Stimulated activated CD4-positive, alpha-beta T cell treated with anti-CD3 and anti-CD28 coated beads, Interleukin-2, amount 100 ng/mL, for 48 hours (primary cell): ENCODE measurements at places on chromosomes 5 and 9.

DNA sequence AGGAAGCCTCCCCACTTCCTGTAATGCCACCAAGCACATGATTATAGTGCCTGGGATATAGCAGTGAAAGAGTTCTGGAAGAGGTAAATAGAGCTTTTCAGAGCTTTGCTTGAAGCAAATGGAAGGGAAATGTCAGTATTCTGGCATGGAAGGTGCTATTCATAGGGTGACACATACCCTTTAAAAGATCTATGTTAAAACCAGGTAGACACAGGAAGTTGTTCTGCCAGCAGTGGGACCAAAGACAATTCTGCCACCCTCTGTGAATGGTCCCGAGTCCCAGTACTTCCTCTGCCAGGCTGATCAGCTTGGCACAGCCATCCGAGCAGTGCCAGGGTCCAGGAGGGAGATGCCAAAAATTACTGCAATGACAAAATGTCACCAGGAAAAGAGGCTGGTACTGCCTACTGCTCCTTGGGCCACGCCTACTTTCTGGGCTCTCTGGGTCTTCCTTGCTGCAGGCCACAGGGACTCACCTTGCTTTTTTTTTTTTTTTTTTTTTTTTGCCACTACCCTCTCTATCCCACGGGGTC is 26.7 kb downstream of the GARNL3 start:
- no peak for DNase-seq

GRCh38 chr5:112857866-112858265 is 3.2 kb upstream of the SRP19 start:
- no peak for DNase-seq

DNA sequence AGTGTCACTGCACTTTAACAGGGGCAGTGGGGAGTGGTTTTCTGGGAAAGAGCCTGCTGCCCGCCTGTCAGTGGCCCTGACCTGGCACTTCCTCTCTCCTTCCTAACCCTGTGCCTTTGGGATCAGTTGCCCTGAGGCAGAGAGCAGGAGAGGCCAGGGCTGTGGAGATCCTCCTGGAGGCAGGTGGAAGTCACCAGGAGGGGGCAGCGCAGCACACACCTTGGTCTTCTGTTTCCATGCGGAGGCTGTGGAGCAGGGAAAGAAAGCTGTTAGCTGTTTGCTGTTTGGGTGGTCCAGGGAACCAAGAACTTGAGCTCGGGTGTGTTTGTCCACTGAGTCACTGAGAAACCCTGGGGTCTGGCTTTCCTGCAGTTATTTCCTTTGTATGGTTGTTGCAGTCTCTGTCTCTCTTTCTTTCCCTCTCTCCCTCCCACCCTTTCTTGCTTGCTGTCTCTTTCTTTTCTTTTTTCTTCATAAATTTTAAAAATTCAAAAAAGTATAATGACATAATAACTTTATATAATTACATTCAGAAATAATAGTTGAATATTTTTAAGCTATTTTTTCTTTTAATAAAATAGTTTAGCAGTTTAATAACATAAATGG is 28.1 kb downstream of the NTRK2 start:
- DNase-seq, result peak; percentile 43

- DNase-seq, result no peak
Measured at GRCh38 chr5:159405611-159406031, 75.3 kb upstream of the IL12B start.

DNA sequence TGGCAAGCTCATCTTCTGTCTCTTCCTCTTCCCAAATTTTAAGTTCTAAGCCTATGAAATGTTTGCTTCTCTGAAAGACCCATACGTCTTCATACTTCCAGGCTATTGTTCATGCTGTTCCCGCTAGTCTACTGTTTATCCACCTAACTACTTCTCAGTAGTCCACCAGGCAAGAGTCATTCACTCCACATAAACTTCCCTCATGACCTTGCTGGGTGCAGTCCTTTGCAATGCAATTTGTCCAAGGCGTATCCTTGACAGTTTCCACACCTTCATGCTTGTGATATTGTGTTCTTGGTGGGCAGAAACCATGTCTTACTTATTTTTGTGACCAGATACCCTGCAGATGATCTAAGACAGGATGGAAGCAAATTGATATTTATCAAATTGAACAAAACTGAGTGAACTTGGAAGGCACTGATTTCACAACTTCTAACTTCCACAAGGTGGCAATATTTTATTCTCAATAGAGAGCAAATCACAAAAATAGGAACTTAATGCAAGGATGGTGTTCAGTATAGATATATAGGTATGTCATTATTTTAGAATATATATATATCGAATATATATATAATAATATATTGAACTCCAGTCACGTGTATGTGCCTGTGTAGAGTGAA is 30.3 kb downstream of the TYRP1 start:
- no peak for DNase-seq

- DNase-seq, result peak; percentile 82
Measured at GRCh38 chr5:41924872-41925554, at the start of gene FBXO4. FBXO4 (plus strand) TSS chr5:41925281; CDS start chr5:41925310, 29 bp downstream.

GRCh38 chr9:118533850-118534249 is 829.6 kb downstream of the TLR4 start:
- DNase-seq, result no peak

DNA sequence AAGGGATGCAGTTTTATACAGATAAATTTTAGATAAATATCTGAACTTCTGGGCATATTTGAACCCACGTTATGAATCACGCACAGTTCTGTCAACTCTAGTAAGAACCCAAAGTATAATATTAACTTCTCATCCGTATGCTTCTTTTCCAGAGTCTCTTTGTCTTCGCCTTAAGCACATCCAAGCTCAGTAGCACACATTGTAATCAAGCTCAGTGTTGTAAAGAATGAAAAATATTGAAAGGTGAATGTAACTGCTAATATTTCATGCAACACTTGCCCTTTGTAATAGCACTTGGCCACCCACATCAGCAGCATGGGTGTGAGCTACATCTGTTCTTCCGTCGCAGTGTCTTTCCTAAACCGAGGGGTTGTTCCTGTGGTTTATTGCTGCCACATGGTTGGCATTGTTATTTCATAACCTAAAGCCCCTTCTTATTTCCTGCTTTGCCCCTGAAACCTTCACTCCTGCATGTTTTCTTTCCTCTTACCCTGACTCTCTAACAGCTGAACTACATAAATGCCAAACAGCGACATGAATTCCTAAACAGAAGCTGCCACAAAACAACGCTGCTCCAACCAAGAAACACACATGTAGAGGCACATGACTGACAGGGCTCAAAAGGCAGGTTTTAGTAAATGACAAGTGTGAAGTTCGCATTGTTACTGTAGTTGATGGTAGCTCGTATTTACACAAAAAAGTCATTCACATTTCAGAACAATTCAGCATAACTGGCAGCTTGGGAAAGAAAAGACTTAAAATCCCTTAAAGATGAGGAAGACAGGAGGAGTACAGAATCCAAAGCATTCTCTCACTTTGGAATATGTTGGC is 190.1 kb upstream of the MEF2C start:
- DNase-seq, result no peak

DNA sequence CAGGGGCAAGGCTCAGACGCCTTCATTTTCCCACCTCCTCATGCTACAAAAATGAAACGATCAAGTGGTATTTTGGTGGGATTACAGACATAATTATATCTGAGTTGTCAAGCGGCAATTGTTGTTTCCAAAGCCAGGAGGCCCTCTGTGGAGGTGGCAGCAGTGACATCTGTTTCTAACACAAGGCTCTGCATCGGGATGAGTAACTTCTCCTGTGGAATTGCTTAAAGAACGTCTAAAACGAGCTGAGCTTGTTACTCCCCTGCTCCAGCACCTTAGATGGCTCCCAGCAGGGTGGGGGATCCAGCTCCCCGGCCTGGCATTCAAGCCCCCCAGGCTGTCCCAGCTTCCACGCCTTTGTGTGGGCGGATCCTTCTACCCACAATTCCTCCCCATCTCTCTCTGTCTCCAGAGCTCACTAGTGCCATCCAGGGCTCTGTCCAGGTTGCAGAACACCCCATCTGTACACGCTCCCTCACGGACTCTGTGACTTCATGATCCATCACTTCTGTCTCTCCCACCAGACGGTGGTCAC is 36.8 kb downstream of the DAB2IP start:
- no peak for DNase-seq

DNA sequence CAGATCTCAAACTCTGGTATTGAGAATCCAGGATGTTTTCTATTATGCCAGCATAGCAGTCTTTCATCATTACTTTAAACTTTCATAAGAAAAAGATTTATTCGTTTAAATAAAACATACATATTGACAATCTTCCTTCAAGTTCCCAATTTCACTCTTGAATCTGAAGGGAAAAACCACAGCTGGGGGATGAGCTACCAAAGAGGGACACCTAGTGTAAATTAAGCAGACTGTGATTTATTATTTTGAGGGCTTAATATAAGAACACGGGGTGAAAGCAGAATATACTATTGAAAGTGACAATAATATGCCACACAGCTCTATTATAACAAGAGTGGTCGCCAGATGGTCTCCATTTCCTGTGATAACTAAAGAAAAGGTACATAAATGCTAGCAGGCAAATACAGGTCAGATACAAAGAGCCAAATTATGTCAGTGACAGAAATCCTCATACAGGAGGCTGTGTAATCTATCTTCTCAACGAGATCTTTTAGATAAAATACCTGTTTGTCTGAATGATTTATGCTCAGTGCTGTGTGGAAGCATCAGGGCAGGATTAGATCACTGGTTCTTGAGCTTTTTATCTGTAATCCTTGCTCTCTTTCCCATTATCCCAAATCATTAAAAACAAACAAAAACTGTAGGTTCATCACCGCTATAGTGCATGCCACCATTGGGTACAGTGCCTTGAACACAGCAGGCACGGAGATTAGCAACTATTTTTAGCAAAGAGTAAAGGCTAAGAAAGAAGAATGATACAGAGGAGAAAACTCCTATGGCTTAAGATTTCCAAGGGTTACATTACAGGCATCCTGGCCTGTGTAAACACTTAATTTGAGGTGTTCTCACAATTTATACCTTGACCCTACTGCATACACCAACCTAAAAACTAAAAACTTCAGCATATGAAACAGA is 116.6 kb downstream of the DROSHA start:
- DNase-seq, result no peak

- DNase-seq, result no peak
Measured at GRCh38 chr9:116124472-116125040, 29.0 kb upstream of the PAPPA start.

GRCh38 chr9:71901695-71902597 is 9.0 kb downstream of the ABHD17B start:
- no peak for DNase-seq

DNA sequence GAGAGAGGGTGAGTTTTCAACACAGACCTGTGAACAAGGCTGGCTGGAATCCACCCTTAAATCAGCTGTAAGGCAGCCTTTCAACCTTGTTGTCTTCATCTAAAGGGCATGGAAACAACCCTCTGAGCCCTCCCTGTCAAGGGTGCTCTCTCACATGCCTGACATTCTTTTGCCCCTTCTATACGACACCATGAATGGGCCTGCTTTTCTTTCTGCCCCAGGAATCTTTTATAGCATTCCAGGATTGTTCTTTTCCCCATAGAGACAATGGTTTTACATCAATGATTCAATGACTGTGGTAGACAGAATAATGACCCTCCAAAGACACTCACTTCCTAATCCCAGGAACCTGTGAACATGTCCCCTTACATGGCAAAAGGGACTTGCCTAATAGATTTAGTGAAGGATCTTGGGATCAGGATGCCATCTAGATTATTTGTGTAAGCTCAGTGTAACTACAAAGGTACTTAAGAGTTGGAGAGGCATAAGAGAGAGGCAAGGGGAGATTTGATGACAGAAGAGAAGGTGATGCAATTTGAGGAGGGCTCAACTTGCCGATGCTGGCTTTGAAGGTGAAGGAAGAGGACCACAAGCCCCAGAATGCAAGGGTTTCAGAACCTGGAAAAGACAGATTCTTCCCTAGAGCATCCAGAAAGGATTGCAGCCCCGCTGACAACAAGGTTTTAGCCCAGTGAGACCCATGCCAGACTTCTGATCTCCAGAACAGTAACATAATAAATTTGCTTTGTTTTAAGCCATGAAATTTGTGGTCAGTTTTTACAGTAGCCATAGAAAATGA is 29.2 kb upstream of the HMHB1 start:
- no peak for DNase-seq
